ENCODE measurements at places on chromosomes 2 and 18.

- no peak for DNase-seq
Observed at GRCh38 chr2:14902953-14903352, 270.4 kb downstream of the LRATD1 start.

DNA sequence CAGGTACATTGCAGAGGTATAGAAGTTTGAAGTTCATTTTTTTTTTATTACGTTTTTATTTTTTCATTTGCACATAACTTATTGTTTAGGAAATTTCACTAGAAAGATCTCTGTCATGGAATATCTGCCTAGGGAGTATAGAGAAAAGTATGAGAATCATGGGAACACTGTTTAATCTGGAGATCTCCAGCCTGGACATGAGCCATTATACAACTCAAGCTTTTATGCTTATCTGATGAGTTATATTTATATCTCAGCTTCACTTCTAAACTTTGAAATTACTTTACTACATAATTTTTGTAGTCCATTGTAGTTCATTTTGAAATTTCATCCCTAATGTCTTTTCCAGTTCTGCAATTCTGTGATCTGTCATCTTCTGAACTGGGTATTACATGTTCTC lies 515.6 kb downstream of the ERBB4 start:
- no peak for DNase-seq

- DNase-seq, result no peak
Observed at GRCh38 chr18:26654616-26655524, 106.5 kb upstream of the KCTD1 start.

GRCh38 chr18:75681538-75682115 lies 254.1 kb upstream of the SMIM21 start:
- no peak for DNase-seq

DNA sequence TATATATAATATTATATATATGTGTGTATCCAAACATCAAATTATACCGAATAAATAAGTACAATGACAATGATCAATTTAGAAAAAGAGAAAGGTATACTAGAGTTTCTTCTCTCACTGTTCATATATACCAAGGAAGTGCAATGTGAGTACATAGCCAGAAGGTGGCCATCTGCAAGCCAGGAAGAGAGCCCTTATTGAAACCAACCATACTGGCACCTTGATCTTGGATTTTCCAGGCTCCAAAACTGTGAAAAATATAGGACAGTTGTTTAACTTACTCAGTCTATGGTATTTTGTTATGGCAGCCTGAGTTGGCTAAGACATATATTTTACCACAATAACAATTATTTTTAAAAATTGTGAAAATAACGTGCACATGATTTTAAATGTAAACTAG lies 1490.2 kb upstream of the SLC39A10 start:
- no peak for DNase-seq

DNA sequence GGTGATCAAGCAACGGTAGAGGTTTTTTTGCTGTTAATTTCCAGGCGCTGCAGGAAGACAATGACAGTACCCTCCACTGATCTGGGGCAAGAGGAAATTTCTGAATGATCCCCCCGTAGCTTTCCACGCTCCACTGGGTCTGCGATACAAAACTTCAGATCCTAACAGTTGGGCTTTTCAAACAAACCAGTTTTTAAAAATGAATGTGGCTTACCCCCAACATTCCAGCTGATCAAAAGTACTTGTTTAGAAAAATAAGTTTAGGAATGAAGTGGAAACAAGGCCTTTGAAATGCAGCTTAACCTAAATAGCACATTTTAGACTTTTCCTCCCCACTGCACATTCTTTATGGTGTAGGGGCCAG lies 5.7 kb downstream of the ZFP36L2 start:
- DNase-seq, result peak; percentile 26

DNA sequence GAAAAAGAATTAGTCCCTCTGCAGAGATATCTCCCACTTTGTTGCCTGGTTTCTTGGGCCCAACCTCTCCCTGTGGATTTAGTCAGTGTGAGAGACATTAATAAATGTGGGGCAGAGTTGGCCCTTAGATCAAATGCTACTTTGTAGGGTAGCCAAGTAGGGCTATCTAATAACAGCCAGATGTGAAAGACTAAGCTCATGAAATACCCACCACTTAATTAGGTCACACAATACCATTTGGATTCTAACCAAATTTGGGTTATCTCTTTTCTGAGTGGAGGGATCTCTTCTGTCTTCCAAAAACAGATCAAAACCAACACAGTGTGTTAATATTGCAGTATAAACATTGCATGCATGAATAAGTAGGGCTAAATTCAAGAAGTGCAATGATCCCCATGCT lies 626.8 kb upstream of the ZEB2 start:
- DNase-seq, result no peak

DNA sequence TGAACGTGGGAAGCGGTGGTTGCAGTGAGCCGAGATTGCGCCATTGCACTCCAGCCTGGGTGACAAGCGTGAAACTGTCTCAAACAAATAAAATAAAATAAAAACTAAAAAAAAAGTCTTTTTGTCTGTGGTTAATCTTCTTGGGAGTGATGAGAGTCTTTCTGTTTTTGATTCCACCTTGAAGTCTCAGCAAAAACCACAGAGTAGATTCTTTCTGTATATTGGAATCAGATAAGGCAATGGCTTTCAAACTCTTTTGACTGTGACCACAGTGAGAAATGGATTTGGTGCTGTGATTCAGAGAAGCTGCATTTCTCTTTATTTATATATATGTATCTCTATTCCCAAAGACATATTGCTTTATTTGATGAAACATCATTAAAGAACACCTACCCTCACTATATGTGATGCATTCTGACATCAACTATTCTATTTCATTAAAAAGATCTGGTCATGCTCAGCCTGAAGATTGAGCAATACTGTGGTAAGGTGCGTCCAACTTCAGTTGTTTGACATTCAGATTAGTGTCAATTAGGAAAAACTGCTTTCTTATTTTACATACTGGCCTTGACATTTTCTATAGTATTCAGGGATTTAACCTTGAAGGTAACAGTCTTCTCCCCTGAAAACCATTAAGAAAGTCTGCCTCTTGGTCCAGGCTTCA lies 15.6 kb downstream of the HRH4 start:
- no peak for DNase-seq

DNA sequence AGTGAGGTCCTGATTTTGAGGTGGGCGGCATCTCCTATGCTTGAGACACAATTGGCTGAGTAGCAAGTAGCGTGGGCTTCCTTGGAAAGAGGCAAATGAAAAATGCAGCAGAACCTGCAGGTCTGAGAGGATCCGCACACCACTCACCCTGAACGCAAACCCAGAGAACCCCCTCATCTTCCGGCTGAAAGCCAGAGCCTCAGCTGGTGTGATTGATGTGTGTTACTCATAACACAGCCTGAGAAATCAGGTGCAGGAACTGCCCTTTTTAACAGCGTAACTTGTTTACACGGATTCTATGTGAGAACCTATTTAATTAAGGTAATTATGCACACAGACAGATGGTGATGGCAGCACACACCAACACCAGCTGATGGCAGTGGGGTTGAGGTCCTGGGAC lies 123.4 kb downstream of the MRO start:
- no peak for DNase-seq

- no peak for DNase-seq
Observed at GRCh38 chr18:9989481-9989880, 75.7 kb downstream of the VAPA start.

All from CD4-positive, alpha-beta T cell treated with Interleukin-6 for 4 hours (primary cell).